HuH-7.5 (cell line): ENCODE measurements at places on chromosomes 1 and 21.

DNA sequence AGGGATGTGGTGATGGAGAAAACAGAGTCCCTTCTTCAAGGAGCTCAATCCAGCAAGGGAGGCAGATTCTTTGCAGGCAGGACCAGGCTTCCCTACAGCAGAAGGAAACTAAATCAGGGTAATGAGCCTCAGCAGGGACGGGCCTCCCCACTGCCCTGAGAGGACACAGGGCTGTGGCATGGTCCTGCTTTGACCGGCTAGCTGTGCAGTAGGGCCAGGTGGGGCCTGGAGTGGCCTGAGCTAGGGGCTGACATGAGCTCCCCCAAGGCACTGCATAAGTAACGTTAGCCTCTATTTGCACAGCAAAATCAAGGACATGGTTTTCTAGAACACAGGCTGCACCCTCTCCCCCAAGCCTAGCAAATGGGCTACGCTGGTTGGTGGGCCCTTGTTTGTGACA lies 162.9 kb downstream of the RYR2 start:
- no peak for DNase-seq

DNA sequence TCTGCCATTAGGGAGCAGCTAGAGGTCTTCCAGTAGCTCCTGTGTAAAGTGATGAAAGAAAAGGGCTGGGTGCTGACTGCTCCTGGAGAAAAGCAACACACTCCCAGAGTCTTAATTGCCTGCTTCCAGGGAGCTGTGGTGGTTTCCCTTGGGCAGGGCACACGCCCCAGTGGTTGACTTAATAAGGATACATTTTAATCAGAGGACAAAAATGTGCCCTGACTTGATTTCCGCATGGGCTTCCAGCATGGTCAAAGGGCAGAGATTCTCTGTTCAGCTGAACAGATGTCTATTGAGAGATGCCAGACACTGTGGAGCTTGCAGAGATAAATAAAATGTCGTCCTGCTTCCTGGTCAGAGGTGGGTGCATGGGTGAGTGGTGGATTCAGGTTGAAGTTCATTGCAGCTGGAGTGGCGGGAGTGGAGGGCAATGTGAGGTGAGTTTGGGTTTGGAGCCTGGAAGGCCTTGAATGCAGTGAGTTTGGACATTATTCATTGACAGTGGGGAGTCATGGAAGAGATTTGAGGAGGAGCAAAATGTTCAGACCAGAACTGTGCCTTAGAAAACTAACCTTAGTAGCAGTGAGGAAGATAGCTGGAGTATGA lies 16.0 kb downstream of the QSOX1 start:
- DNase-seq: no peak

DNA sequence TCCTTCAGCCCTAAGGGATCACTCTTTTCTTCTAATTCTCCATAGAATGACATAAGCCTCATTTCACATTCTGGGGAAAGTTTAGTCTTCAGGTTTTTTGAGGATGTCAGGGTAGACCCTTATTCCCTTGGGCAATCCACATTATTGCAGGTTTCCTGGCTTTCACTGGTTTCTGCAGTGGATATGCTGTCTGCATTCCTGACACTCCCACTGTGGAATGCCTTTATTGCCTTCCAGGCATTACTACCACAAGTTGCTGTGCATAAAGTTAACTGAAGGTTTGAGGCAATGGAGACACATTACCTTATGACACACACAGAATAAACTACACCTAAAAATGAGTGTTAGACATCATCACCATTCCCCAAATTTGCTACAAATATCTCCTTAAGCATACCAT lies 12.7 kb downstream of the FASLG start:
- DNase-seq: no peak

GRCh38 chr1:196214866-196215265 lies 393.4 kb downstream of the KCNT2 start:
- DNase-seq: no peak

- DNase-seq: no peak
Observed at GRCh38 chr21:34535886-34536285, 23.9 kb upstream of the KCNE1 start.

- DNase-seq: no peak
Observed at GRCh38 chr1:212520746-212521145, 87.8 kb upstream of the ATF3 start.

- no peak for DNase-seq
Observed at GRCh38 chr21:42295845-42296244, 19.4 kb downstream of the TFF3 start.

DNA sequence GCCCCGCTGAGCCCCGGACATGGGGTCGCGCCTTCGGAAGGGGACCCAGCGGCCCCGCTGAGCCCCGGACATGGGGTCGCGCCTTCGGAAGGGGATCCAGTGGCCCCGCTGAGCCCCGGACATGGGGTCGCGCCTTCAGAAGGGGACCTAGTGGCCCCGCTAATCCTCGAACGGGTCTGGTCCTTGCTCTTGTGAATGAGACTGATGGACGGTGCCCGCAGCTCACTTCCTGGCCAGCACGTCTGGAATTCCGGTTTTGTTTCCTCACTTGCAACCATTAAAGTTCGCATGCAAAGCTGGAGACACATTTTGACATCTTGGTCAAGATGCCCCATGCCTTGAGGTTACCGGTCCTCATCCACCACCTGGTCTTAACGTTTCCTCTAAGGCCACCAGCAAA lies 5.6 kb downstream of the WRAP73 start:
- no peak for DNase-seq

- DNase-seq: no peak
Observed at GRCh38 chr1:110130113-110130591, 17.9 kb downstream of the UBL4B start.

DNA sequence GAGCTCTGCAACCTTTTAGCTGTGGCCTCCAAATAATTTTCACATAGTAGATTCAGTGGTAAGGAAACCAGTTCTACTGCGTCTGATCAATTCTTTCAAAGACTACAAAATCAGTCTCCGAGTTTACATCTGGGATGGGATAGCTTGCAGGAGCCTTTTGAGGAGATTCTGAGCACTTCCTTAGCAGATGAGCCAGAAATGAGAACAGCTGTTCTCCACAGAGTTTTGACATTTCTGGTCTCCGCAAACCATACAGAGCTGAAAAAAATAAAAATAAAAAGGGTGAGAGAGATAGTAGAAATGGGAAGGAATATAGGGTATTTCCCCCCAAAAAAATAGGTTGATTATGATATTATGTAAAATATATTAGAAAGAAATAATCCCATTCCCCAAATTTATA lies 119.3 kb downstream of the LYPLAL1 start:
- no peak for DNase-seq

- no peak for DNase-seq
Observed at GRCh38 chr1:40383488-40384412, 10.2 kb downstream of the SMAP2 start.

DNA sequence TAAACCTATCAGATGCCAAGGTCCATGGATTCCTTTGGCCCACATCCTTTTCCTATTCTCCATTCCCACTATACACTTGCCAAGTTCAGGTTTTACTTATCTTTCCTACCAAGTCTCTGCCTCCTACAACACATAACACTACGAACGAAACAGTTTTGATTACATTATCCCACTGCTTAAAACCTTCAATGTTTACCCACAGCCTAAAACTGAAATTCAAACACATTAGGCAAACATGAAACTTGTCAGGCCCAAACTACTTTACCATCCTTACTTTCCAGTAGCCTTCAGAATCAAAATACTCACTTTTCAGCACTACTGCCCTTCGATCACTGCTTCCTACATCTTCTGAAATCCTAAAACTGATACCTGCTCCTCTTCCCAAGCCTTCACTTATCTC lies 3.0 kb downstream of the SCAF4 start:
- DNase-seq: no peak

DNA sequence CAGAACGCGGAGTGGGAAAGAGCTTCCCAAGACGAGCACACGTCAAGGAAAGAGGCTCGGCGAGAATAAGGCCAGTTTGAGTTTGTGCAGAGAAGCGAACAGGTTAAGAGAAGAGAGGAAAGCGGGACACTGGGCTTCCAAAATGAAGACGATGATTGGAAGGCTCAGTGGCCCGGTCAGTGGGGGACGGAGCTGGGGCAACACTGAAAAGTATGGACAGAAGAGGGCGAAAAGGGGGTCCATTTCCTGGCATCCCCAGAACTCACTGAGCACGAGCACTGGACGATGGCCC lies 258 bp downstream of the CCT3 start:
- DNase-seq: no peak

DNA sequence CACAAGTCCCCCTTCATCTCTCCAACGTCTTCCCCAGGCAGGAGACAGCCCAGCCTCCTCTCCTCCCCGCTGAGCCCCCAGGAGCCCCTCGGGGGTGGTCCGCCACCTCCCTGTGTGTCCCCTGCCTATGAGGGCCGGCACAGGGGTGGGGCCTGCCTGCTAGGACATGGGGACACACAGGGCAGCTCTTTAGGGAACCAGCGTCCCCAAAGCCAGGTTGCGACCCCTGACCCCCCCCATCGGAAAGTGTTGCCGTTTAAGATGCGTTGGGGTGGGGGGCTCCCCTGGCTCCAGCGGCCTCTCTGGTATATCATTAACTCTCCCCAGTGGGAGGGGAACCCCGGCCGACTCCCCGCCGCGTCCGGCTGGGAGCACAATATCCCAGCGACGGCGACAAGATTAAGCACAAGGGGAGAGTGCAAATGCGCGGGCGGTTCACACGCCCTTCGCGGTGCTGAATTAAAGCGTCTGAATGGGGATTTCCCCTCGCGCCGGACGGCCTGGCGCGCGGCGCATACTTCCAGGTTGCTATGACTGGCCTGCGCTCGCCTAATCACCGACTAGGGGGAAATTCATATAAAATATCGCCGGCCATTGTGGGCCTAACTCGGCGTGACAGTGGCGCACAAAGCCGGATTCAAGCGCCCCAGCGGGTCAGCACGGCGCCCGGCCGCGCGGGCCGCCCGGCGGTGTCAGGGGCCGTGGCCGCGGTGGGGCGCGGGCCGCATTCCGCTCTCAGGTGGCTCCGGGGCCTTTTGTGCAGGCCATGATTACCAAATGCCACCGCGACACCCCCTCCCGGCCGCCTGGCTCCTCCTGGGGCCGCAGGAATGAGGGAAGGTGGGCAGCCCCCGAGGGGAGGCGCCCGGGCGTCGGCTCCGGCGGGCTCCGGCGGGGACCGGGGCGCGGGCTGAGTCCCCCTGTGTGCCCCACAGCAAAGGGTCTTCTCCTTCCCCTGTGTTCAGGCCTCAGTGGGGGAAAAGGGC lies 30.9 kb downstream of the WNT3A start:
- no peak for DNase-seq

DNA sequence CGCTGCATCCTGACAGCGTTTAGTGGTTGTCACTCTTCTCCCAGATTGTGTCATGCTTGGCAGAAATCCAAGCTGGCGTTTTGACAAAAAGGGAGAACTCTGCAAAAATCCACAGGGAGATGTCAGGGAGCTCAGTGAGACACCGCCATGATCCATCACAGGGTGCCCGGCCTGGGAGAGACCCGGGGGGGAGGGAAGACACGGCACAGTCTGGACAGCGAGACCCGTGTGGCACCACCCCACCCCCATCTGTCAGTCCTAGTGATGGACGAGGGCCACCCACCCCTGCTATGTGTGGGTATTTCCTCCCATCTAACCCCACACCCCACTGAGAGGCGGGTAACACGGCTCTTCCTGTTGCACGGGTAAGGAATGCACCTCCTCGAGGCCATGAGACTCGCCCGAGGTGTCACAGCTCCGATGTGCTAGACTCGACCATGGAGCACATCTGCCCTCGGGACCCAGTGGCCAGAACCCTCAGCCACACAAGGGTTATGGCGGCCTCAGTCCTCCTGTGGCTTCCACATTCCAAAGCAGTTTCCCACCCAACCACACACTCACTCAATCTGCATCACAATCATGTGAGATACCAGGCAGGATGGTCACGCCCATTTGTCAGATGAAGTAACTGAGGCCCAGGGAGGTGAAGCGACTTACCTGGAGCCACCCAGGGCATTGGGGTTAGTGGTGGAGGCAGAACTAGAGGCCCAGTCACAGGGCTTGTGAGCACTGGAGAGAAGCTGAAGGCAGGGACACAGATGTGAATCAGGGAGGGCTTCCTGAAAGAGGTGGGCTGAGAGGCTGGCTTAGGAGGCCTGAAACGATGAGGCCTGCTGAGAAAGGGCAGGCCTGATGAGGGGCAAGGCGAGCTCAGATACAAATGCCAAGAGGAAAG lies 688.5 kb downstream of the MATN1 start:
- DNase-seq: no peak

DNA sequence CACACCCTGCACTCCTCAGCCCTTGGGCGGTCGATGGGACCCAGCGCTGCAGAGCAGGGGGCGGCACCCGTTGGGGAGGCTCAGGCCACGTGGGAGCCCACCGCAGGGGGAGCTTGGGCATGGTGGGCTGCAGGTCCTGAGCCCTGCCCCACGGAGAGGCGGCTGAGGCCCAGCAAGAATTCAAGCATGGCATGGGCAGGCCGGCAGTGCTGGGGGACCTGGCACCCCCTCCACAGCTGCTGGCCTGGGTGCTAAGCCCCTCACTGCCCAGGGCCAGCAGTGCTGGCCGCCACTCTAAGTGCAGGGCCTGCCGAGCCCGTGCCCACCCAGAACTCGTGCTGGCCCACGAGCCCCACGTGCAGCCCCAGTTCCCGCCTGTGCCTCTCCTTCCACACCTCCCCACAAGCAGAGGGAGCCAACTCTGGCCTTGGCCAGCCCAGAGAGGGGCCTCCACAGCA lies 555.0 kb upstream of the ADGRL4 start:
- DNase-seq: no peak

DNA sequence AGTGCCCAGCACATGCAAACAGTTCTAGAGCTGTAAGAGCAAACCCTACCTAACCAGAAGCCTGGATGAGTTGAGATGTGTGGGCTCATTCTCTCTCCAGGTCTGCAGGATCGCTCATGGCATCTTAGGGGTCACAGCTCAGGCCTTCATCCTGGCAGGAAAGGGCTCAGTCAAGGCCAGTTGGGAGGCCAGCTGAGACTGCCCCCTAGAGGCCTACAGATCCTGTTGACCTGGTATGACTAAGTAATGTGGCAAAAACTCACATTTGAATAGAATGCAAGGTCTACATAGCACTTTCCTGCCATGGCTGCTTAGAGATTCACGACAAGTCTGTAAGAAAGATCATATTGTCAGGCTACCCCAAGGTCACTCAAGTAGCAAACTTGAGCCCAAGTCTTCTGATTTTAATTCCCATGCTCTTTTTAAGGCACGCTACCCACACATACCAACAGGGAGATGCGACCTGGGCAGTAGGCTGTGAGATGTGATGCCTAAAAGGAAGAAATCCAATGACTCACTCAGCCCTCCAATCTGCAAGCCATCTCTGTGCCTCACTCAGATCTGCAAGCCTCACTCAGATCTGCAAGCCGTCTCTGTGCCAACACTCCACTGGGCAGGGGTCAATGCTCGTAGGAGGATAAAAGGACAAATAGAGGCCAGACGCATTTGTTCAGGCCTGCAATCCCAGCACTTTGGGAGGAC lies 5.1 kb upstream of the CAPN8 start:
- peak; percentile 52 for DNase-seq
